Activated CD8-positive, alpha-beta memory T cell treated with anti-CD3 and anti-CD28 coated beads for 1 hour (primary cell): ENCODE measurements at places on chromosomes 1 and 21.

GRCh38 chr1:15141935-15142539 is 11.5 kb upstream of the TMEM51 start:
- no peak for DNase-seq

DNA sequence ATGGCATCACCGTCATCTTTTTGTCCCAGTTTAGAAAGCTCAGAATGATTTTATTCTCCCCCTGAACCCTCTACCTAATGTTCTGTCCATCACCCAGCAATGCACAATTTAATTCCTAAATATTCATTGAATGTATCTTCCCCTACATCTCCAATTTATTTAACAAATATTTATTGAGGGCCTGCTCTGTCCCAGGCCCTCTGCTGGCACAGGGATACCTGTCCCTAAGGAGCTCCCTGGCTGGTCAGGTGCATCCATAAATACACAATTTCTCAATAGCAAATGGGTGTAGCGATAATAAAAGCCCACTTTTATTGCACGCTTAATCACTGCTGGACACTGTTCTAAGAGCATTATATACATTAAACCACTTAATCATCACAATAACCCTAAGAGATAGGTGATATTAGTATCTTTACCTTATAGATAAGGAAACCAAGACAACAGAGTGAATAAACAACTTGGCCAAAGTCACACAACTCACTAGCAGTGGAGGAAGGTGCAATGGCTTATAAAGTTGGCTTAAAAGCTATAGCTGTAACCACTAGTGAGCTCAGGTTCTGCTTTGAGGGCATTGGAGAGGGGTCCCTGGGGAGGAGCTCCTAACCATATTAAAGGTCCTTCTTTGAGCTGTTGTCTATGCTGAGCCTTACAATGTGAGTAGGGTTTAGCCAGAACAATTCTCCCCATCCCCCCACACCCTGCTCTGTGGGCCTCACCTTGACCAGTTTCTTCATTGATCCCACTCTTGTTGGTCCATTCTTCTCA is 126.3 kb upstream of the JUN start:
- DNase-seq: no peak

DNA sequence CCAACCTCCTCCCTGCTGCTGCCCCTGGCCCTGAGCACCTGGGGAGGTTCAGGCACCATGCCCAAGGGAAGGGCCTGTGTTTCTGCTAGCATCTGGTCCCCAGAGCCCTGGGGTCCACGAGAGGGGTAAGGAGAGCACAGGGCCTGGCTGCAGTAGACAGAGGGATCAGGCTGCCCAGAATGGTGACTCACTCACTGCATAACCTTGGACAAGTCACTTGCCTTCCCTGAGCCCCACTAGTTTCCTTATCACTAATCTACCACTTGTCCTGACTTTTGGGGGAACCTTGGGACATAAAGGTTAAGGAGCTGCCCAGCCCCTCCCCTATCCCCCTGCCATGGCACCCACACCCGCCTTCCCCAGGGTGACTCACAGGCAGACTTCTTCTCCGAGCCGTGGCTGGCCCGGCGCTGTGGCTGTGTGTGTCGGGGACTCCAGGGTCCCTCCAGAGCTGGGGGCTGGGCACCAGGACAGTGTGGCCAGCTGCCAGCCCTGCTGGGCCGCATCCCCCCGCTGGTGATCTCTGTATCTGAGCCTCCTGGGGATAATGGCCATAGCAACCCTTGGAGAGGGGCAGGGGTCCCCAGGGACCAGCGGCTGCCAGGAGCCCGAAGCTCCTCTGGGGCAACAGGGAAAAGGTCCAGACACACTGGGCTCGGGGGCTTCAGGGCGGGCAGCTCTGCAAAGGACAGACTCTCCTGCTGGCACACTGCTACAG is 4.0 kb downstream of the ARHGEF19 start:
- DNase-seq: no peak

GRCh38 chr1:63747445-63747844 is 26.4 kb upstream of the ROR1 start:
- DNase-seq: no peak

DNA sequence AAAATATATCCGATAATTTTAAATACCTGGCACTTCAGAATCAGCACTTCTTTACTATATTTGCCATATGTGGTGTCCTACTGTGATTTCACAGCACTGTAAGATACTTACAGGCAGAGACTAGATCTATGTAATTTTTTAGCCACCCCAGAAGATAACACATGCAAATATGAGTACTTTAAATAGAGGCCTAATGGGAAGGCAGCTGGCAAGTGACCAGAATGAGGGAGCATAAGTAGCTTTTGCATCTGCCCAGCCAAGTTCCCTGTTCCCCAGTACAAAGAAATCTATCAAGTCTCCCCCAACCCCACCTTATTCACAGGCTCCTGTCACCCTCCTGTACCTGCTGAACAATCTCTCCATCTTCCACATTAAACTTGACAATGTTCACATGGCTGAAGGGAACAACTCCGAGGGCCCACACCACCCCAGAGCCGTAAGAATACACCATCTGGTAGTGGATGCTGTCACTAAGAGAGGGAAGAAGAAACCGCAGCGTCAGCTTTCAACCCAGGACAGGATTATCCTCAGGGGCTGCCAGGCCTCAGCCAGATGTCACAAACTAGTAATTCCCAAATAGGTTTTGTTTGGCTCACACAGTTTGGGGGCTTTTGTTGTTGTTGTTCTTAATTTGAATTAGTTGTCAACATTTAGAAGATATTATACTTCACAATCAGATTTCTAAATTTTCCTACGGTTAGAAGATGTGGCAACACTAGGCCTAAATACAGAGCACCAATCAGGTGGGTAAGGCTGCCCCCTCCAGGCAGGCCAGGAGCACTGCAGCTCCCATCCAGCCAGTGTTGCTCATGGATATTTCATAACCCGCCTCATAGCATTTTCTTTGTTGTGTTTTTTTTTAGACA is 10.4 kb downstream of the EMC1 start:
- peak; percentile 33 for DNase-seq

DNA sequence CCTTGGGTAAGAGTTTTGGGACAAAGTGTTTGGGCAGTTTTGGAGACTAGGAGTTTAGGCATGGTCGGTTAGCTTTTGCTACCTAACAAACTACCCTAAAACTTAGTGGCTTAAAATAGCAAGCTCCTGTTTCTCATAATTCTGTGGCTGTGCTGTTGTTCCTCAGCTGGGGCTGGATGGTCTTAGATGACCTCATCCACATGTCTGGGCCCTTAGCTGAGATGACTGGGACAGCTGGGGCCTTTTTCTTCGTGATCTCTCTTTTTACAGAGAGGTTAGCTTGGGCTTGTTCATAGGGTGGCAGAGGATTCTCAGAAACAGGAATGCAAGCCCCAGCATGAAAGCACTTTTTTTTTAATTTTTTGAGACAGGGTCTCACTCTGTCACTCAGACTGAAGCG is 6.6 kb downstream of the ATP1A4 start:
- DNase-seq: no peak

- no peak for DNase-seq
Measured at GRCh38 chr1:151583796-151584195, 28.1 kb upstream of the SNX27 start.

- no peak for DNase-seq
Measured at GRCh38 chr1:193256019-193256418, 69.6 kb upstream of the B3GALT2 start.

- DNase-seq: no peak
Measured at GRCh38 chr1:101181930-101182329, 54.9 kb upstream of the S1PR1 start.

DNA sequence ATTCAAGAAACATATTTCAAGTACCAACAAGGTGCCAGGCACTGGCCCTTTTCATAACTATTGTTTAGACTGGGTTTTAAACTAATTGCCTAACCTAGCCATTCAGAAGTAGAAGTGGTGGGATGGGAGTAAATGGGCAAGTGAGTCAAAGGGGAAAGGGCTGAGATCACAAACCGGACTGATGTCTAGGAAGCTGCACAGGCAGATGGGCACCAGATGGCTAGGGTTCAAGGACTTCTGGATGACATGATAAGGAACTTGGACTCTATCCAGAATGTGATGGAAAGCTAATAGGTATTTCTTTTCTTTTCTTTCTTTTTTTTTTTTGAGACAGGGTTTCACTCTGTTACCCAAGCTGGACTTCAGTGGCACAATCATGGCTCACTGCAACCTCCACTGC is 46.6 kb downstream of the LYST start:
- DNase-seq: no peak

- DNase-seq: no peak
Measured at GRCh38 chr1:2974701-2975301, 46.5 kb upstream of the ACTRT2 start.

- DNase-seq: peak; percentile 9
Measured at GRCh38 chr1:156291226-156292061, 4.0 kb downstream of the GLMP start.

GRCh38 chr1:77857552-77857951 is 30.9 kb upstream of the NEXN start:
- DNase-seq: no peak

DNA sequence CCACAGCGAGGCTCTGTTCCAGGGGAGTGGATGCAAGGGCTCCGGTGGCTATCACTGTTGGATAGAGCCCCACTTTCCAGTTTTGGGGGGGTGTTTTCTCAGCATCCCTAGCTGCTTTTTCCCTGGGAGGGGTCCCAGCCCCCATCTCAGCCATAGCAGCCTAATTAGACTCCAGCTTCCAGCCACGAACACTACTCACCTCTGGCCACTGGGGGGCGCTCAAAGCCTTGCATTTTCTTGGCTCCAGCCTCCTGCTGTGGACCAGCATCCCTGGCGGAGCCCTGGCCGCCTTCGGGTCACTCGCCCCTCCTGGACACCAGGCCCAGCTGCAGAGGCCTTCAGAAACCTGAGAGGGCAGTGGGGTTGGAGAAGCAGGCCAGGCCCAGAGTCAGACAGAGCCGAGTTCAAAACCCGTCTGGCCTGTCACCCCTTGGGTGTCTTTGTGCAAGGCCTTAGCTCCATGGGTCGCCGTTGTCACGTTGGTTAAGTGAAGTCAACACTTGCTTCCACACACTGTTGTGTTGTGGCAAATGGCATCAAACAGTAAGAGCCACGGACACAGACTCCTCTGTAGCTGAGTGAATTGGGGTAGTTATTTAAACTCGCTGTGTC is 93.5 kb upstream of the ACTL8 start:
- DNase-seq: no peak

- DNase-seq: no peak
Measured at GRCh38 chr1:47745715-47746609, 251.2 kb downstream of the TRABD2B start.
